ENCODE measurements at places on chromosomes 5 and 9.

- H3K4me1 ChIP-seq = no peaks in the 10 kb centered on the region
- no peaks in the 10 kb centered on the region for H3K27me3 ChIP-seq
- H3K27ac ChIP-seq = no peak overlapping the region
- H3K36me3 ChIP-seq = no peaks in the 10 kb centered on the region
- DNase-seq = no peak
Observed at GRCh38 chr5:53749621-53750020, 189.2 kb downstream of the NDUFS4 start.

DNA sequence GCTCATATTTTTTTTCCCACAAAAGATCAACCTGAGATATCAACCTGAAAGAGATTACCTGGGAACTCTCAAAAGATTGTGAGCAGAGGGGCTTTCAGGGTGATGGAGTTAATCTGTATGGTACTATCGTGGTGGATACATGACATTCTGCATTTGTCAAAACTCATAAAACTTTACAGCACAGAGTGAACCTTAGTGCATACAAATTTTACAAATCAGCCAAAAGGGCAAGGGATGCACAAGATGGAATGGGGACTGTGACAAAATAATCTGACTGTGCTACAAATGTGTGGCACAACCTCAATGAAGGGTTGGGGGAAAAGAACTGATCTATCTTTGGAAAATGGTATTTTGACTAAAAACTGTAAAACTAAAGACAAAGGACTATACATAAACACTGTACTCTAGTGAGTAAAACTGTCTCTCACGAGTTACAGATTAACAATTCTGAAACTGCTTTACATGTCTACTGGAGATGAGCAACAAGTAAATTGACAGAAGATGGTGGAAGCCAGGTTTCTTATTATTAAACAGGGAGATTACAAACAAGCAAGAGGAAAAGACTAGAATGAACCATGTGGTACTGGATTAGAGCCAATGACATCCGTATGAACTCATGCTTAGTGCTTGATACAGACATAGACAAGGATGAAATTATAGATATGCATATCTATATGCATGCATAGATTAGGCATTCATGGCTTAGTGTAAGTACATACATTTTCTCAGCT lies 24.8 kb upstream of the RLN1 start:
- H3K4me3 ChIP-seq = no peak overlapping the region
- no peaks in the 10 kb centered on the region for H3K27me3 ChIP-seq
- no peak overlapping the region for H3K27ac ChIP-seq
- no peak for DNase-seq

DNA sequence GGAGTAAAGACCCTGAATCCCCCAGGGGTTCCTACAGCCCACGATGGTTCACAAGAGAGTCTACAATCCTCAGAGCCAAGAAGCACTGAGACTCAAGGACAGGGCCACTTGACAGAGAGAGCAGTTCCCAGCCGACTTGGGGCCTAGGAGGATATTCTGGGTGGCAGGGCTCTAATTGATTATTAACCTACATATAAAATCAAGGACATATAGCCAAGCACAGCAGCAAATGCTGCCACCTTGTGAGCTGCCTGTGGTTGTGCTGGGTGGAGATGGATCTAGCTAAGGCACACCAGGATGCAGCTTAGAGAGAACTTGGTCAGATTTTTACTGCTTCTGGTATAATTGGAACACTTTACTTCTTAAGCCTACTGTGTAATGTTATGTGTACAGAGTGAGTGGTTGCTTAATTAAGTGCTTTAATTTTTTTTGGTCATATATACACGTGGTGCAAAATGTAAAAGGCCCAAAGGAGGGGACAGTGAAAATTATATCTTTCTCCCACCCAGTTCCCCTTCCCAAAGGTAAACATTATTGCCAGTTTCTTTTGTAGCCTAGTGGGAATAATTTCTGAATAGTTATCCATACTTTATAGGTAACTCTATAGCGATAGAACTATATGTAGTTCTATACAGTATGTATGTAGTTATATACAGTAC lies 78.8 kb downstream of the F2RL2 start:
- no peak overlapping the region for H3K4me3 ChIP-seq
- no peak for DNase-seq
- H3K36me3 ChIP-seq = no peaks in the 10 kb centered on the region
- peaks cover 9% of the 10 kb centered on the region for H3K4me1 ChIP-seq
- no peaks in the 10 kb centered on the region for H3K27me3 ChIP-seq

DNA sequence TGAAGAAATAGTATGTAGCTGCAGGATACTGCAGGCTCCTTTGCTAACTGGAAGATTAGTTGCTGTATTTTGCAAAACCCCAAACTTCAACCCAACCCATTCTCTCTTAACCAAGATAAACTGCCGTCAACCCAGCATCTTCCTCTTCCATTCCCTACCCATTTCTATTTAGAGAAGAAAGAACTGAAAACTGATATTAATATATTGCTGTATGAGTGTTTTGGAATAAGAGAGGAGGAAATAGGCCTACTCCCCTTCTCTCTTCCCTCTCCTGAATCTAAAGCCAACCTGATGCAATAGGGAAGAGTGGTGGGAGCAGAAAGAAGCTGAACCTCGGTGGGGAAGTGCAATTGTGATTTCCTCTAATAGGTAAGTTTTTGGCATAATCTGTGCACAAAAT lies 83.7 kb downstream of the TMEM215 start:
- H3K27me3 ChIP-seq = no peaks in the 10 kb centered on the region
- H3K27ac ChIP-seq = no peak overlapping the region
- H3K36me3 ChIP-seq = no peaks in the 10 kb centered on the region
- no peak overlapping the region for H3K4me3 ChIP-seq
- DNase-seq = no peak

- no peak overlapping the region for H3K4me3 ChIP-seq
- no peaks in the 10 kb centered on the region for H3K27me3 ChIP-seq
- no peak for DNase-seq
- no peak overlapping the region for H3K27ac ChIP-seq
- H3K4me1 ChIP-seq = peaks cover 4% of the 10 kb centered on the region
Observed at GRCh38 chr9:79610791-79611614, 39.2 kb downstream of the TLE4 start.

DNA sequence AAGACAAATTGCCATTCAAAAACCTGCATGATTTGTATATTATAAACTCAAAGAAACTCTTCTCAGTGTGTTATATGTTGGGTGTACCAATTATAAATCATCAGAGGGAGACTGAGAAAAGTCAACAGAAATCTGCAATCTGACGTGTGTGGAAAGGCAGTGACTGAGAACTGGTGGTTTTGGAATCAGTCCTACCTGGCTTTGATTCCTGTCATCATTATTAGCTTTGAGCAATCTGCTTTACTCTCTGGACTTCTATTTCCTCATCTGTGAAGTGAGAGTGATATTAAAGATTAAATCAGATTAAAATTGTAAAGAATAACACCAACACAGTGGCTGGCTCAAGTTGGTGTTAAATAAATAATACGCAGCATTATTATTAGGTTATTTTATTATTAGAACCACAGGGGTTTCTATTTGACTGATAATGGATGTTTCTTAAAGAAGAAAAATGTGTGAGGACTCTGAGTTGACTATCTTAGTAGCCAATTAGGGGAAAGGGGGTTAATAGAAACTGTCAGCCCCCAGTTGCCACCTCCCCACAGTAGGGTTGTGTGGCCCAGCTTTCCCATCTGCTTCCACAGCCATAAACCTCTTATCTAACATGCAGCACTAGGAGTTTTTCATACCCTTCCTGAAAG lies 59.6 kb downstream of the SNCAIP start:
- H3K27ac ChIP-seq = no peak overlapping the region
- no peaks in the 10 kb centered on the region for H3K27me3 ChIP-seq
- H3K4me1 ChIP-seq = no peaks in the 10 kb centered on the region

DNA sequence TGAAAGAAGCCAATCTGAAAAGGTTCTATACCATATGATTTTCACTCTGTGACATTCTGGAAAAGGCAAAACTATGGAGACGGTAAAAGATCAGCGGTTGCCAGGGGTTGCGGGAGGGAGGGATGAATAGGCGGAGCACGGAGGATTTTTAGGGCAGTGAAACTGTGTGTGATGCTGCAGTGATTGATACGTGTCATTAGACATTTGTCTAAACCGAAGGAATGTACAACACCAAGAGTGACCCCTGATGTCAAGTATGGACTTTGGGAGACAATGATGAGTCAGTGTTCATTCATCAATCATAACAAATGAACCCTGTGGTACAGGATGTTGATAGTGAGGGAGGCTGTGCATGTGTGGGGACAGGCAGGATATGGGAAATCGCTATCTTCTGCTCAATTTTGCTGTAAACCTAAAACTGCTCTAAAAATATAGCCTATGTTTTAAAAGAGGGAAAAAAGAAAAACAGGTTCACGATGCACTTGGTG lies 34.4 kb downstream of the ERGIC1 start:
- H3K27ac ChIP-seq = no peak overlapping the region
- no peaks in the 10 kb centered on the region for H3K27me3 ChIP-seq
- H3K4me3 ChIP-seq = no peak overlapping the region
- peaks cover 2% of the 10 kb centered on the region for H3K36me3 ChIP-seq
- no peak for DNase-seq
- H3K4me1 ChIP-seq = peaks cover 15% of the 10 kb centered on the region

- H3K36me3 ChIP-seq = no peaks in the 10 kb centered on the region
- H3K4me1 ChIP-seq = peaks cover 3% of the 10 kb centered on the region
- no peaks in the 10 kb centered on the region for H3K27me3 ChIP-seq
- no peak overlapping the region for H3K4me3 ChIP-seq
Observed at GRCh38 chr5:50595199-50595598, 71.2 kb upstream of the PARP8 start.

- H3K4me1 ChIP-seq = peaks cover 7% of the 10 kb centered on the region
- no peaks in the 10 kb centered on the region for H3K36me3 ChIP-seq
- no peak overlapping the region for H3K4me3 ChIP-seq
- no peak for DNase-seq
- H3K27me3 ChIP-seq = no peaks in the 10 kb centered on the region
- H3K27ac ChIP-seq = no peak overlapping the region
Observed at GRCh38 chr5:141735823-141736222, 53.8 kb upstream of the ARAP3 start.

DNA sequence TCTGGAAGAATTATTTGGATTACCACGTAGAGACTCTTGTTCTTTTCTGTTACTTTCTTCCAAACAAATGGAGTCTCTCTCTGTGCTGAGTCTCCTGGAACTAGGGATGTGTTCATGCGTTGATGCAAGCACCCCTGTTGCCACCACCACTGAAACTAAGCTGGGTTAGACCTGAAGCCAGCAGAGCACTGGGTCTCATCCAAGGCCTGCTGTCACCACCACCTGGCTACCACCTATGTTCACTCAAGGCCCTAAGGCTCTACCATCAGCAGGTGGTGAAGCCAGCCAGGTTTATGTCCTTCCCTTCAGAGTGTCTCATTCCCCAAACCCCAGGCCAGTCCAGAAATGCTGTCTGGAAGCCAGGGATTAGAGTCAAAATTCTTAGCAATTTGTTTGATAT lies 13.3 kb downstream of the RIC1 start:
- H3K27ac ChIP-seq = no peak overlapping the region
- no peak overlapping the region for H3K4me3 ChIP-seq
- peaks cover 2% of the 10 kb centered on the region for H3K4me1 ChIP-seq
- DNase-seq = no peak
- H3K27me3 ChIP-seq = no peaks in the 10 kb centered on the region

- DNase-seq = no peak
- H3K4me1 ChIP-seq = peaks cover 8% of the 10 kb centered on the region
- no peak overlapping the region for H3K4me3 ChIP-seq
Observed at GRCh38 chr9:127599550-127599891, 12.6 kb upstream of the STXBP1 start.

- H3K4me1 ChIP-seq = peaks cover 3% of the 10 kb centered on the region
- no peak overlapping the region for H3K4me3 ChIP-seq
- H3K27me3 ChIP-seq = no peaks in the 10 kb centered on the region
- H3K36me3 ChIP-seq = peaks cover 3% of the 10 kb centered on the region
- H3K27ac ChIP-seq = no peak overlapping the region
Observed at GRCh38 chr9:112268413-112268812, 65.0 kb downstream of the PTBP3 start.

DNA sequence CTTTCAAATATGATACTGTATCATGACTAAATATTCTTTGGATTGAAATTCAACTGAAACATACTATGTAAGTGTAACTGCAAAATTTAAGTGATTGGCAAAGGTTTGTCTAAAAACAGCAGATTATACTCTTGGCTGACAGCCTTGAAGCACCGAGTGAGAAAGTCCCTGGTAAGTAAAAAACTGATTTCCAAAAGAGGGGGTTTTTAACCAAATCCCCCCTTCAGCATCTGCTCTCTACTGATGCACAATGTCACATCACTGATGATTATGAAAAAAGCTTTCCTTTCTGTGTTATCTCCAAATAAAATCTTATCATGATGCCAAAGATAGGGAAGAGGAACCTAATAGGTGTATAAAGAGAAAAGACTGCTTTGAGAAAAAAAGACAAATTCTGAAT lies 141.0 kb downstream of the MEF2C start:
- H3K27ac ChIP-seq = no peak overlapping the region
- H3K27me3 ChIP-seq = no peaks in the 10 kb centered on the region
- H3K36me3 ChIP-seq = no peaks in the 10 kb centered on the region

DNA sequence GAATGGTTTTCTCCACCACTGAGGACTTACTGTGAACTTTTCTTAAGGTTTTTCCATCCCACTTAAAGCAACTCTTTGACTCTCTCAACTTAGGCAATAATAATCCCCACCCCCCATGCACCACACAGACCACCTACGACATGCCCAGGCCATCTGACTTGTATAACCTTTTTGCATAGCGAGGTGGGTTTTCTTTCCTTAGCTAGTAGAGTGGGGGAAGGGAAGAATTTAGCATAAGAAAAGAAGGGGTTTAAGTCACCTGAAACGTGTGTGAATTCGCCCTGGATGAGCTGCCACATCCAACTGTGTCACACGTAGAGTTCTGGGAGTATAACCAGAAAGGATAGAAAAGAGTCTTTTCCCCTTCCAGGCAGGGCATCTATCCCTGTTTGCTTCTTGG lies 262.7 kb downstream of the YTHDC2 start:
- DNase-seq = no peak
- no peaks in the 10 kb centered on the region for H3K27me3 ChIP-seq
- H3K36me3 ChIP-seq = no peaks in the 10 kb centered on the region
- no peak overlapping the region for H3K27ac ChIP-seq
- H3K4me3 ChIP-seq = no peak overlapping the region

GRCh38 chr9:73537561-73537960 lies 385.9 kb downstream of the ANXA1 start:
- no peak overlapping the region for H3K27ac ChIP-seq
- DNase-seq = no peak
- no peaks in the 10 kb centered on the region for H3K4me1 ChIP-seq
- no peaks in the 10 kb centered on the region for H3K27me3 ChIP-seq
- H3K4me3 ChIP-seq = no peak overlapping the region

DNA sequence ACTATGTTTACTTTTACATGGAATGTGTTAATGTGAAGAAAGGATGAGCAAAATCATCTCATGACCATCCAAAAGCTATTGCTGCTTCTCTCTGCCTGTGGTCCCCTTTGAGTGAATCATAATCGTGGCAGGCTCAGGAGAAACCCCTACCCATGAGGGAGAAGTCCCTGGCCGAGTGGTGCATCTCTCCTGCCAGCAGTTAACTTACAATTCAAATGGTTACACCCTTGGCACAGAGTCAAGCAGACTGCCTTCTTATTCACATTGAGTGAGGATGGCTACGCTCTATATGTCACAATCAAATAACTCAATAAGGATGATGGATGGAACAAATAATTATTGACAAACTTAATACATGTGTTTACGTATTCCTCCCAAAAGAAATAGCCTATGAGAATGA lies 179.1 kb downstream of the FGF1 start:
- DNase-seq = no peak
- no peaks in the 10 kb centered on the region for H3K4me1 ChIP-seq
- no peak overlapping the region for H3K27ac ChIP-seq
- no peaks in the 10 kb centered on the region for H3K36me3 ChIP-seq
